ENCODE measurements at places on chromosomes 7 and 10.

DNA sequence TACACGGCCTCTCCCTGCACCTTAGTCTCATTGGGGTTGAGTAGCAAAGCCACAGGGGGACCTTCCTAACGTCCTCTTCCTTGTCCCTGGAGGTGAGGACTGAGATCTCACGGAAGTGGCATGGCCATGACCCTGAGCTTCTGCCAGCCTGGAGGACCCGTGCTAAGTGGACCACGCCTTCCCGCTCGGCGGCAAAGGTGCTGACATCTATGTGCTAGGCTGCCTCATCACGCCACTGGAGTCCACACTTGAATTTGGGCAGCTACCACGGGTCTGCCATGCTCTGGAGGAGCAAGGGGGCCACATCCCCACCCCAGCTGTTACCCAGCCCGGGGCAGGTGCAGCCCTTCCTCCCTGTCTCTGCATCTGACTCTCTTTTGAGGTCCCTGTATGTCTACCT lies 15.3 kb downstream of the GHRHR start:
- DNase-seq: no peak

GRCh38 chr7:80825499-80825898 lies 93.4 kb downstream of the SEMA3C start:
- DNase-seq: no peak

DNA sequence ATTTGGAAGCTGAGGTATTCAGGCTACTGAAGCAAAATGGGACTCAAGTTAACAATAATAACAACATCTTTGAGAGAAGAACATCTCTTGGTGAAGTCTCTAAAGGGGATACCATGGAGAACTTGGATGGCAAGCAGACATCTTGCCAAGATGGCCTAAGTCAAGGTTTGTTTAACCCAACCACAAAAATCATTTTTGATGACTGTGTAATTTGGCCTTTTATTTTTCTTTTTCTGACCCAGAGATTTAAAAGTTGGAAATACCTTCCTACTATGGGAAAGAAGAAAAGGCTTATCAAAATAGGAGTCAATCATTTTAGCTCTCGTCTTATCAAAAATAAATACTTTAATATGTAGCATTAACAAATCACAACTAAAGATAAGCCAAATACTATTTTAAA lies 72.4 kb downstream of the PON1 start:
- DNase-seq: no peak

- DNase-seq: no peak
These were observed 178.4 kb downstream of the SH3PXD2A start for GRCh38 chr10:103676851-103677417.

GRCh38 chr7:39890411-39890810 lies 59.6 kb upstream of the CDK13 start:
- no peak for DNase-seq

- no peak for DNase-seq
These were observed 110.3 kb downstream of the MBL2 start for GRCh38 chr10:52662256-52662655.

DNA sequence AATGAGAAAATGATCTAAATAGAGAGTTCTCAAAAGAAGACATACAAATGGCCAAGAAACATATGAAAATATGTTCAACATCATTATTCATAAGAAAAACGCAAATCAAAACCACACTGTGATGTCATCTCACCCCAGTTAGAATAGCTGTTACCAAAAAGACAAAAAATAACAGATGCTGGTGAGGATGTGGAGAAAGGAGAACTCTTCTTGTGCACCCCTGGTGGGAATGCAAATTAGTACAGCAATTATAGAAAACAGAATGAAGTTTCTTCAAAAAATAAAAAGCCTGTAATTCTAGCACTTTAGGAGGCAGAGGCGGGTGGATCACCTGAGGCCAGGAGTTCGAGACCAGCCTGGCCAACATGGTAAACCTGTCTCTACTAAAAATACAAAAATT lies 199.3 kb downstream of the PARD3 start:
- no peak for DNase-seq

DNA sequence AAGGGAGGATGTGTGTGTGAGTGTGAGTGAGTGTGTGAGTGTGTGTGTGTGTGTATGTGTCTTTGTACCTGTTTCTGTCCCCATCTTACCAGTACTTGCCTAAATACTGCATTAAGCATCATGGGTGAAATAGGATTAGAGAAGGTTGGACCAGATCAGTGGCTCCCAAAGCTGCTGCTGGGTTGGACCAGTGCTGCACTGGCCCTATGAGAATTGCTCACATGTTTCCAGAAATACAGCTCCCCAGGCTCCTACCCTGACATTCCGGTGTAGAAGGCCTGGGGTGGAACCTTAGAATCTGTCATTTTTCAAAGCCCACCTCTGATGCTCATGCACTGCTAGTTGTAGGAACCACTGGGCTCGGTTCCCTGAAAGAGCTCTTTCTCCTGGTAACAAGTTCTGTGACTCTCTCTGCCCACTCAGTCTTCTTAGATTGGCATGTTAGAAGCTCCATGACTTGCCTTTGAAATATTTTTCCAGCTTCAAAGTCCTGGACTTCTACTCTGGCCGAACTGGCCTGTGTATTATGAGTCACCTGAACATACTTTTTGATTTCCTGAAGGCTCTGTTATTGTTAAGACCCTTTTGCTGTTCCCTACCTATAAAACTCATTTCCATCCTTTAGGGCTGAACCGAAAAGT lies 224.7 kb downstream of the CUX1 start:
- DNase-seq: no peak

DNA sequence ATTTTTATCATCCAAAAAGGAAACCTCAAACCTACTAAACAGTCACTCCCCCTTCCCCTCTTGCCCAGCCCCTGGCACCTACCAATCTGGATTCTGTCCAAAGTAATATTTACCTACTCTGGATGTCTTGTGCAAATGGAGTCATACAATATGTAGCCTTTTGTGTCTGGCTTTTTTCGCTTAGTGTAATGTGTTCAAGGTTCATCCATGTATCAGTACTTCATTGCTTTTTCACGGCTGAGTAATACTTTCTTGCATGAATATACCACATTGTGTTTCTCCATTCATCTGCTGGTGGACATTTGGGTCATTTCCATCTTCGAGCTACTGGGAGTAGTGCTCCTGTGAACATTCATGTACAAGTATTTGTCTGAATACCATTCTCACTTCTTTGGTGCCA lies 113.6 kb downstream of the EEPD1 start:
- DNase-seq: no peak

GRCh38 chr10:75865413-75866299 lies 434.2 kb downstream of the LRMDA start:
- DNase-seq: no peak

DNA sequence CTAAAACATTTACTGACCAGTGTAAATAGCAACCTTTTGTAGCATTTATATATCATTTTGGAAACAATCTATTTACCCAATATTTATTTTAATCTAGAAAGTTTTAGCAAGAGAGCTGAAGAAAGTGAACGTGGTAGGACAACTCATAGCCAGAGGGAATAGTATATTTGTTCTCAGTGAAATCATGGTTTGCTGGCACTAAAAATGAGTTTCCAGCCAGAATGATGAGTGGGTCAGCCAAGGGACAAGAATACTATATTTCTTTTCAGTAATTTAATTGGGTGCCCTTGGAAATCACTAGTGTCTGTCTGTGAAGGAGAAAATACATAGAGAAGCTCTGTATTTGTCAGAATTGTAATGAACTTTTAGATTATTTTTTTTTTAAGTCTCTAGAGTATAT lies 74.9 kb downstream of the MINPP1 start:
- no peak for DNase-seq

GRCh38 chr7:32928785-32929298 lies 28.4 kb upstream of the FKBP9 start:
- DNase-seq: no peak

- DNase-seq: no peak
These were observed 135.2 kb downstream of the ADCY1 start for GRCh38 chr7:45709168-45710042.

GRCh38 chr10:122293961-122294380 lies 22.9 kb downstream of the BTBD16 start:
- no peak for DNase-seq

- DNase-seq: no peak
These were observed 39.1 kb downstream of the DOCK4 start for GRCh38 chr7:112167147-112167546.

- no peak for DNase-seq
These were observed 126.4 kb upstream of the SDK1 start for GRCh38 chr7:3174515-3175284.

DNA sequence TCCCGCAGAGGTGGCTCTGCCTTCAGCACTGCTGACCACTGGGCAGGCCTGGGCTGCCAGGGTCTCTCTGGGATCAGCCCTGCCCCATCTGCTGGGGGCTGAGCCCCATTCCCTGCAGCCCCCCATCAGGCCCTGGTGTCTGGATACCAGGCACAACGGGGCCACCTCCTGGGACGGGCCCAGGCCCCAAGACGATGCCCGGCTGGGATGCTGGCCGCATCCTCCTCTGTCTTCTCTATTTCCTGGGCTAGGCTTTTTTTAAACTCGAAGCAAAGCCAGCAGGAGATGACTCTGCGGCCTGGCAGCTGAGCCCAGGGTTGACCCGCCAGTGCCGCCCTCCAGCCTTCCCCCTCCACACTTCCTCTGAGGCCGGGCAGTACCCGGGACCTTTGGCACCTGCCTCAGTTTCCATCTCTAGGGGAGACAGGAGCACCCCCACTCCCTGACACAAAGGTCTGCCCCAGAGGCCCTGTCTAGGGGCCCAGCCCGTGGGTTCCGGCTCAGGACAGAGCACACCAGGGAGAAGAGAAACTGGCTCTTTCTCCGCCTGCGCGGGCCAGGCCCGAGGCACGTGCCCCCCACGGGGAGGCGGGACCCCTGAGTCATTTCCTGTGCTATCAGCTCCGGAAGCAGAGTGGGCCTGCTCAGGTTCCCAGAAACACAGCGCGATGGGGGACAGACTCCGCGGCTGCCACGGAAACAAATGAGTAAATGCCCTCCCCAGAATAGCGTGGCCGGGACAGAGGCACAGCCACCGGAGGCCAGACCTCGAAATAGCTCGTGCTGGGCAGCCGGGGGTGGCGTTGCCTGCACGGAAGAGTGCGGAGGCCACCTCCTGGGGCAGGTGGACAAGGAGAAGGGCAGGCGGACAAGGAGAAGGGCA lies 84.6 kb upstream of the PDGFA start:
- peak; percentile 96 for DNase-seq
